ENCODE measurements at places on chromosomes 7 and 10.

GRCh38 chr10:80108576-80109239, 23.8 kb upstream of the PLAC9 start:
- no peak for DNase-seq

DNA sequence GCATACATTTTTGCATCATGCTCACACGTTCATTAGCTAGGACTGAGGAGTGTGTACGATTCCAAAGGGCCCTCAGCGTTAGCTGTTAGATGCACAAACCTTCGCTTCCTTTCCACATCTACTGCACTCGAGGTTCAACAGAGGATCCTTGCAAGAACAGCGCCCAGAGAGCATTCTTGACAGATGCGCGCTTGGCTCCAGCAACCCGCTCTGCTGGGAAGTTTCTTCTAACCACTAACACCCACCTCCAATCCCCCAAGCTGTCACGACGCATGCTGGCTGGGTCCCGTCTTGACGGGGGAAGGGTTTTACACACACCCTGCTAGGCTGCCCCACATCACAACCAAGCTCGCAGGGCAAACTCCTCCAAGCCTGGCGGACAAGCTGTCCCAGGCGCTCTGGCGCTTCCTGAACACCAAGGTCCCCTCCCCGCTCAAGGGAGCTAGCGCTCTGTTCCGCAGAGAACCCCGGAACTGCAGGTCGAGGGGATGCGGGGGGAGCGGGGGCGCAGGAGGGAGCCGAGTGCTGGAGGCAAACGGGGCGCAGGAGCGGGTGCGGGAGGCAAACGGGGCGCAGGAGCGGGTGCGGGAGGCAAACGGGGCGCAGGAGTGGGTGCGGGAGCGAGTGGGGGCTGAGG, 653 bp upstream of the ADRB1 start:
- DNase-seq: no peak

DNA sequence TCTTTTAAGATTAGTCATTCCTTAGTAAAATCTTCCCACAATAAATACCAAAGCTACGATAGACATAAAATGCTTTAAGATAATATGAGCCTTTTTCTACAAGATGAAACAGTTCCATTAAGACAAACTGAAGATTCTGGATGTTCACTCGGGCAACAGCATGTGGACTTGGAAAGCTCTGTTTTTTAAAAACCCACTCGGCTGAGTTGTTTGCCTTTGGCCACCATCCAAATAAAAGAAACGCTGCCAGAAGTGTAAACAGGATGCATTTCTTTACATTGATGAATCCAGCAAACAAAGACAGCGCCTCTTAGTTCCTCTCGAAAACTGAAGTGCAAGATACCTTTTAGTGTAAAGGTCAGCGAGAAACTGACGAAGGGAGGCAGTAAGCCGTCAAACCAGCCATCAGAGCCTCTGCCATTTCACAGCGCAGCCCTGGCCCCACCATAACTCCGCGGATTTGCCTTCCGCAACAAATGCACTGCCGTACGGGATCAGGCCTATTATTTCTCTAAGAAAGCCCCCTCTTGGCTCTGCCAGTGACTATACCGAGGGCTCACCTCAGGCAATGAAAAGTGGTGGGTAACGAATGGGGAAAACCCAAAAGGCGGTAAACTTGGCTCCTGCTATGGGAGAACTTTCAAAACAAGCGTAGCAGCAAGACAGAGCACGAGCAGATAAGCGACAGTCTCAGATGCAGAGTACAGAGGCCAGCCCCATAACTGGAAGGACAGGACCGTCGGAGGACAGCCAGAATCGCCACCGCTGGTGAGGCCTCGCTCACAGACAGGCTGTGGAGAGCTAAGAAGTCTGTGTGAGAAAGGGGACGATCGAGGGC, 41.4 kb downstream of the GNA12 start:
- DNase-seq: peak; percentile 71

GRCh38 chr7:41916450-41916927, 213.6 kb upstream of the INHBA start:
- no peak for DNase-seq

GRCh38 chr10:77531441-77532001, 106.1 kb downstream of the KCNMA1 start:
- DNase-seq: peak; percentile 87

DNA sequence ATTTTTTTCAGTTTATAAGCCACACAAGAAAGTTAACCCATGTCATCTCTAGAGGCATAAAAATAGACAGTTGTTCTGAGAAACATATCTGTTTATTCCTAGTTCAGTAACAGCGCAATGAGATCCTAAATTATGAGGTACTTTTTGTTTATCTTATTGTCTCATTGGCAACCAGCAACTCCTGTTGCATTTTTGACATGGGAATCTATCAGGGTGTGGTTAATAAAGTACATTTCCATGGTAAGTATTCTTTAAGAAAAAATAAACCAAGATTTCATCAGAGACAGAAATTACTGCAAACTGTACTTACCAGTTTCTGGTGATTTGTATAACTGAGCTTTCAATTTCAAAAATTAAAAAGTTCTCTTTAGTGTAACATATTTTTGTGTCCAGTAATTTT, 9.0 kb downstream of the FAS start:
- no peak for DNase-seq

DNA sequence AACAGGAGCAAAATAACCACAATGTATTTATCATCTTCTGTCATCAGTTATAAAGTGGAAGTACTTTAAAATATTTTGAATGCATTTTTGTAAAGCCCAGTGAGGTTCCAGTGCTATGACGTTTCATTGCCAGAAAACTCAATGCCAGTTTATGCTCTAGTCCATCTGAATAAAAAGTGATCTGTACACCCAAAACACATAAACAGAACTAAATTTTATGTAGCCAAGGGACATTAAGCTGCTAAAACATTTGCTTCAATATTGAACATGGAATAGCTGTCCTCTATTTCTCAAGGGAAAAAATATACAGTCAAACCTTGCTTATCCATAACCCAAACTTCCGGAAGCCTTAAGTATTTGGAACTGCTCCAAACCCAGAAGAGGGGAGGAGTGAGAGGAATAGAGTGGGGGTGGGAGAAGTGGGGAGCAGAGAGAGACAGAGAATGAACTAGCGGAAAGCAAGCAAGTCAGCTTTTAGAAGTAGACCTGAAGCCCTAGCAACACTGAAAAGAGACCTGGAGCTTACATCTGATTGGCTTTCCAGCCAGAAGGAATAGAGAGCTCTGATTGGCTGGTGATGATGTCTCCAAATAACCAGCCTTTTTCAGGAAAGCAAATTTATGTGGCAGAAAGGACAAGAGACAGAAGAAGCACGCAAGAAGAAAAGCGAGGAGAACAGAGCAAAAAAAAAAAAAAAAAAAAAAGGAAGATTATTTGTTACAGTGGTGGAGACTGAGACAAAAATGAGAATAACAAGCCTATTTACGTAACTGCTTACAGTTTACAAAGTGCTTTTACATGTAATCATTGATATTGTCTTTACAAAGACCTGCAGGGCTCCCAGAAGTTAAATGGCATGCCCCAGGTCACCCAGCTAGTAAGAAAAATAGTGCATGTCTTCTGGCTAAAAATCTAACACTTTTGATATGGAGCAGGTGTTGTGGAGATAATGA, 196.0 kb downstream of the RNLS start:
- no peak for DNase-seq

GRCh38 chr10:3857318-3857717, 72.3 kb upstream of the KLF6 start:
- no peak for DNase-seq

DNA sequence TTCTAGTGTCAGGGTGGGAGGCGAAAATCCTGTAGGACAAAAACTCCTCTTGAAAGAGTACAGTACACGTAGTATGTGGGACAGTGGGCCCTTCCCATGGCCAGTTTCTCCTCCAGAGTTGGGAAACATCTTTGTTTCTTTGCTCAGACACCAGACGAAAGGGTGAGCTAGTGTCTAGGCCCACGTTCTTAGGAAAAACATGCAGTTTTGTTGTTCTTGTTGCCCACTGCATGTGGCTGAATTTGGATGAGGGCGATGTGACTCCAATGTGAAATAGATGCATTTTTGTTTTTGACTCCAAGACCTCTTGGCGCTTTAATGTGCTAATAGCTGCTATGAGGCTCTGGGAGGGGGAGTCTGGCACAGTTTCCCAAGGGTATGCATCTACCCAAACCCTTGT, 100.8 kb downstream of the ATXN7L1 start:
- no peak for DNase-seq

DNA sequence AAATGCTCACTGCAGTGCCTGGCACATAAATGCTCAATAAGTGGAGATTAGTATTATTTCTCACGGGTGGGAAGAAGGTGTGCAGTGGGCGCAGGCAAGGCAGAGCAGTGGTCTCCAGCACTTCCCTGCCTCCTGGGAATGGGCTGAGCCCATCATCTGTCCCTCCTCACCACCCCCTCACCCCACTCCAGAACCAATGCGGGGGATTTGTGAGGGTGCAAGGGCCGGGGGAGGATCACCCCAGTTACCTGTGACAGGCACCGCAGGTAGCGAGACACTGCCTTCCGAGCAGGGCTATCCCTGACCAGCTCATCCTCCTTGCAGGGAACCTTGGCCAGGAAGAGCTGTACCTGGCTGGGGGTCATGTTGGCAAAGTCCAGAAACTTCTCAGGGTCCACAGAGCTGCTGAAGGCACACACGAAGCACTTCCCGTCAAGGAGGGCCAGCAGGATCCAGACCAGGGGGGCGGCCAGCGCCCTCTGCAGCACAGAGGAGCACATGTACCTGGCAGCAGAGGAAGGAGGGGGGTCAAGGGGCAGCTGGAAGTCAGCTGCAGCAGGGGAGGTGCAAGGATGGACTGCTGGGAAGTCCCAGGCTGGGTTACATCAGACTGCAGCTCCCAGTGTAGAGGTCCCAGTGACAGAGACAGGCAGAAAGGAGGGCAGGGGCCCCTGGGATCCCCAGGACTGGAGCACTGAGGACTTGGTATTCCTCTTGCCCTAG, 2.8 kb downstream of the CALHM3 start:
- DNase-seq: no peak

GRCh38 chr10:3445648-3446047, 273.1 kb upstream of the PITRM1 start:
- no peak for DNase-seq

DNA sequence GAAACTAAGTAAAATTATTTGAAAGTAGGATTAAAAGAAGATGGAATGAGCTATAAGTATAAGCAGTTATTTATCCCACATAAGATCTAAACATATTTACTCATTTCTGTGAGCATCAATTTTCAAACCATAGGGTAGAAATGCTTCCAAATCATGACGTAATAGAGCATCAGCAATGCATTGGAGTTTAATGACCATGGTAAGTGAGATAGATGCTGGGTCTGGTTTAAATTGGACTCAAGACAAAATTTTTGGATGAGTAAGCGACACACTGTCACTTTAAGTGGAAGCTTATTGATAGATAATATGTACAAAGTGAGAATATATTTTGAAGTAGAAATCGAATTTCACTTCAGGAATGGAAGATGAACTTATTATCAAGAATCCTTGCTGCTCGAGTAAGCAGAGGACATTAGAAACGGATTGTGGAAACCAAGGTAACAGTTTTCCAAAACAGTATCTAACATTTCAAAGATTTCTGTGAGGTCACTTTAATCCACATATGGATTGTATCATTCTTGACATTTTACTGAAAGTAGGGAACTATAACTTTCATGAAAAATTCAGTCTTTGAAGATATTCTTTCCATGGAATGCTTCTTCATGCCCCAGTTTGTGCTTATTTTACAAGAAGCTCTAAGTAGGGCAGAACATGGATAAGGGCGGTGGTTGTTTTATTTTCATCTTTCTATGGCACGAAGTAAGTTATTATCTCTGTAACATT, 85.8 kb downstream of the AGMO start:
- DNase-seq: no peak

DNA sequence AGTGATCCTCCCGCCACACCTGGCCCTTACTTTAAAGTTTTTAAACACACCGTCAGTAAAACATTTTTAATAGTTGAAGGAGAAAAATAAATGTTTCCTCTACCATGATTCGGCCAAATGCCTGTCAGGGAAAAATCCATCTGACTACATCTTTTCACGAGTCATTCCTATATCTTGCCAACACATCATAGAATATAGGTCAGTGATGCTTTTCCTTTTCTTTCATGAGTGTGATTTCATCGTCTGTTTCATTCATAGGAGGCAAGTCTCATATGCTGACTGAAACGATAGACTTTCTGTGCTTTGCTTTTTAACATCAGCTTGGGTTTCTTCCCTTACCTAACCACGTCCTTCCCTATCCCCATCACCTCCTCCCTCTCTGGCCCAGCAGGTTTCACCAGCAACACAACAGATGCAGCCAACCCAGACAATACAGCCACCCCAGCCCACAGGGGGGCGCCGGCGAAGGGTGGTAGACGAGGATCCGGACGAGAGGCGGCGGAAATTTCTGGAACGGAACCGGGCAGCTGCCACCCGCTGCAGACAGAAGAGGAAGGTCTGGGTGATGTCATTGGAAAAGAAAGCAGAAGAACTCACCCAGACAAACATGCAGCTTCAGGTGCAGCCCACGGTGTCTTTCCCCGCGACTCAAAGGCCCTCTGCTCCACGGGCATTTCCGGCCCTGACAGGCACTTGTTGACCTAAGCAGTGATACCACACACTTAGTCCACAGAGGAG, 149.2 kb downstream of the TRIL start:
- DNase-seq: no peak

DNA sequence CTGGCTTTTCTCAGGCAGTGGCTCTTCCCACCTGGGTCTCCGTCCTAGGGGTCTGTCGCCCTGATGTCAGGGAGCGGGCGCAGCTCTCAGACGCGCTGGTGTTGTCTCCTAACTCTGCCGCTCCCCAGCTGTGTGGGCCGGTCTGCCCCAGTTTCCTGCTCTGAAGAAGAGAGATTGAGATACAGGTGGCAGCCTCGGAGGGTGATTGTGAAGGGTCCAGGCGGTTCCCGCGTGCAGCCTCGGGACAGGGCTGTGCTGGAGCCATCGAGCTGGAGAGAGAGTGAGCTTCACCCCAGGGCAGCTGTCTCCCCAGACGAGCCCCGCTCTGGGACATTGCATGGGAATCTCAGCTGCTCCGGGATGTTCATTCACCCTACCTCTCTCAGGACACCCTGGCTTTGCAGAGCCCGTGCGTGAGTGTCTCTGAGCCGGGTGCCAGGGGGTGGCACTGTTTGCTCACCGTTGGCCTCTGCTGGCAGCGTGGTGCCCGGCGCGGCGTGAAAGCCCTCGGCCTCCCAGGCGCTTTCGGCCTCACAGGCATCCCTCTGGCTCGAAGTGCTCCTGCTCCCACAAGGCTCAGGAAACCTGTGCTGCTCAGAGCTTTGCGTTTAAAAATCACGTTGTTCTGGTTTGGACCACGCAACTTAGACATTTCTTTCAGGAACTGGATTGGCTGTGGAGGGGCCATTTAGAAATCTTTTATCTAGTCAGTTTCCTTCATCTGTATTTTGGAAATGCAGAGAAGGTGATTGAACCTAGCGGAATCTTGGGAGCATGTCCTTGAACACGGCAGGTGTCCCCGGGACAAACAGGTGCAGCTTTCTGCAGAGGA, 33.8 kb upstream of the ZFAND2A start:
- DNase-seq: no peak

GRCh38 chr10:90947030-90947960, 26.4 kb upstream of the ANKRD1 start:
- DNase-seq: no peak

- no peak for DNase-seq
Observed at GRCh38 chr10:73131301-73131700, 21.0 kb downstream of the NUDT13 start.

- no peak for DNase-seq
Observed at GRCh38 chr7:122887848-122888247, 1.6 kb upstream of the CADPS2 start.

Data from coronary artery (tissue), 2 donors.